Ecto neural progenitor cell (in vitro differentiated cells): ENCODE measurements at places on chromosomes 6 and 20.

DNA sequence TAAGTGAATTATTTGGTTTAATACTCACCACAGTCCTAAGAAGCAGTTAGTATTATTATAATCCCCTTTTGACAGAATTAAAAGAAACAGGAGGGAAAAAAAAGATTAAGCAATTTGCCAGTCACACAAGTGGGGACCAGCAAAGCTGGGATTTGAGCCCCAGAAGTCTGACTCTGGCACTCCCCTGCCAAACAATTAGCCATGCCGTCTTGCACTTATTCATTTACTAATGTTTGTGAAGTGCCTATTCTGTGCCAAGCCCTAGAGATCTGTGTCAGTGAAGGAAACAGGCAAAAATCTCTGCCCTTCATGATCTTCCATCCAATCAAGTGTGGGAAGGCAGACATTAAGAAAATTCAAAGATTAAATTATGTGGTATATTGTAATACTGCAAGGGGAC is 126.0 kb upstream of the TOP1 start:
- no peak for DNase-seq

DNA sequence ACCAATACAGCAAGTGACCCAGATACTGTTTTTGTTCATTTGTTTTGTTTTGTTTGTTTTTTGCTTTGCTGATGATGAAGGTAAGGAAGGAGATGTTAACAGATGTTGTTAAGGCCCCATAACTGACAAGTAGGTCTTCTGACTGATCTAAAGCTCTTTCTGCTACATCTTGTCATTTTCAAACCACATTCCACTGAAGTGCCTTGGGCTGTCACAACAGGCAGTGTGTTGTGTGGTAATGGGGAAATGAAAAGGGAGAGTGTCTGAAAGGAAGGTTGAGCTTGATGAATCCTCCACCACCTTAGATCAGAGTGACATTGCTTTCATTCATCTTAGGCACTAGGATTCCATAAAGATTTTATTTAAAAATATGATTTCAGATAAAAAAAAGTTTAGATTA is 479.4 kb upstream of the SYNCRIP start:
- DNase-seq = no peak

DNA sequence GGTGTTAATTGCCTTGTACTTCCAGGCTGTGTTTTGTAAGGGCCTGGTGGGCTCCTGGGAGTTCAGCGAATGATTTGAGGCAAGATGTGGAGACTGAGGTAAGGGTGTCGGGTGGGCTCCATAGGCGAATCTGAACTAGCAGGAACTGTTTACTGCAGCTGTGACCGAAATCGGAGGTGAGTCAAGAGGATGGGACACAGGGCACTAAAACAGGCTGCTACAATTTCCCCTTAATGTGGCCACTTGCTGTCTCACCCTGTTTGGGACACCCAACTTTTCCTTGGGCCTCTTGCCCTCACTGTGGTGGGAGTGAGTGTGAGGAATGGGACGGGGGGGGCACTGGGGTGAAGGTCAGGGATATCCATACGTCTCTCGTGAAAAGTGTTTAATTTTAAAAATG is 53.9 kb upstream of the MCUR1 start:
- DNase-seq = peak; percentile 17

- DNase-seq = no peak
Measured at GRCh38 chr6:162730502-162730901, 2.7 kb downstream of the PACRG start.

GRCh38 chr20:42432496-42433334 is 757.0 kb downstream of the PTPRT start:
- DNase-seq = no peak

GRCh38 chr20:43940518-43941225 is 26.0 kb downstream of the TOX2 start:
- DNase-seq = no peak

GRCh38 chr20:55415567-55416142 is 589.7 kb downstream of the CBLN4 start:
- DNase-seq = no peak

DNA sequence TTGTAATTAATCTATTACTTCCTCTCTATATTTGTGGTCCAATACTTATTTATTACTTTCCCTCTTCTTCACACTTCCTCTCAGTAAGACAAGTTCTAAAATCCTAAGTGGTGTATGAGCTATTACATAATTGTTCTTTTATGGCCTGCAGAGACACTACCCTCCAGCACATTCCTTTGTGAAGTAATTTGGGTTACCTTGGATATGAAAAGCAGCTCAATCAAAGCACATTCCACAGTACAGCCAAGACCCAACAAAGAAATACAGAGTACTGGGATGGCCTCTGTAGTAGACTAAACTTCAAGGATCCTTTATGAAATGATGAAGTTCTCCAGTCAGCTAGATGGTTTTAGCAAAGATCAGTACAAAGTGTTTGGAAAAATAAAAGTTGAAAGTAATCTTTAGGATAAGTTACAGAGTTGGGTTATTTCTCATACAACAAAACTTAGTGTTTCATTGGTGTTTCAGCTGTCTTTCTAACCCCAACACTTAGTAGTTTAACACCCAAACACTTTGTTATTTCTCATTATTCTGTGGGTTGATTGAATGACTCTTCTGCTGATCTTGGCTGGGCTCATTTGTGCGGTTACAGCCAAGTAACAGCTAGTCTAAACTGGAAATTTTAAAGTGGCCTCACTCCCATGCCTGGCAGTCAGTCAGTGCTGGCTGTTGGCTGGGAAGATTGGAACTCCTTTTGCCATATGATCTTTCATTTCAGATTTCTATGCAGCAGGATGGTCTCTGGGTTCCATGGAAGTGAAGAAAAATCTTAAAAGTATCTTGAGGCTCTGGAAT is 161.5 kb upstream of the POU3F2 start:
- DNase-seq = no peak

GRCh38 chr20:63553251-63553932 is 567 bp upstream of the FNDC11 start:
- DNase-seq = peak; percentile 98

- DNase-seq = no peak
Measured at GRCh38 chr6:37155394-37156312, 14.3 kb upstream of the PIM1 start.

DNA sequence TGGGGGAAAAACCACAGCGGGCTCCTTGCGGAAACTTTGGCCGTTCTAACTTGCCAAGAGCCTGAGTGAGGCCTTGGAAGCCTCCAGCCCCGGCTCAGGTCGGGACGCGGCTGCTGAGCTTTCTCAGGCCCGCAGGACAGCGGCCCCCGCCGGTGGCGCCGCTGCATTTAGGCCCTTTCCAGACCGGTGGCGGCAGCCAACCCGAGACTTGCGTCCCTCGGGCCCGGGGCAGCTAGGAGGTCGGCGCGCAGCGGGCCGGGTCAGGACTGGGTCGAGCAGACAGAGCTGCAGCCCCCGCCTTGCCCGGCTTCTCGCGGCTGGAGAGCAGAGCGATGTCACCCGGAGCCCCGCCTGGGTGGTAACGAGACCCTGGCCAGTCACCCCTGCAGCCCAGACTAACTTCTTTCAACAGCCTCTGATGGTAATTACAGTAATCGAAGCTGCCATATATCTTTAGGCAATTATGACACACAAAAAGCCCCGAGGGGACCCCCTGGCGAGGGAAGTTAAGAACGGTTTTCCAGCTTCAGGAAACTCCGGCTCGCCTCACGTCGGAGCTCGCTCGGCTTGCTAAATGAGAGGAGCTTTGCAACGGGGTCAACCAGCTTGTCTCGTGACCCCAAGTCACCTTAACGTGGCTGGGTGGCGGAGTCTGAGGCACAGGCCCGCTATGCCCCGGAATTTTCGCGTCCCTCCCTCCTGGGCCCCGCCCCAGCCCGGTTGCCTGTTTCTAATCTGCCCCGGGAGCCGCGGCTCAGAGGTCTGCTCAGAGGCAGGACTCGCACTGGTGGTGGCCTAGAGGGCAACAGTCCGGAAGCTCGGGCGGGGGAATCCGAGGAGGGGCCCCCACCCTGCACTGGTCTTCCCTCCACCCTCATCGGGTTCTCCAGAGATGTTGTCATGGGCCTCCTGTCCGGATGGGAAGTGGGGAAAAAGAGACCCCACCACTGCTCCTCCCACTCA is 3.0 kb downstream of the NR2E1 start:
- peak; percentile 83 for DNase-seq

DNA sequence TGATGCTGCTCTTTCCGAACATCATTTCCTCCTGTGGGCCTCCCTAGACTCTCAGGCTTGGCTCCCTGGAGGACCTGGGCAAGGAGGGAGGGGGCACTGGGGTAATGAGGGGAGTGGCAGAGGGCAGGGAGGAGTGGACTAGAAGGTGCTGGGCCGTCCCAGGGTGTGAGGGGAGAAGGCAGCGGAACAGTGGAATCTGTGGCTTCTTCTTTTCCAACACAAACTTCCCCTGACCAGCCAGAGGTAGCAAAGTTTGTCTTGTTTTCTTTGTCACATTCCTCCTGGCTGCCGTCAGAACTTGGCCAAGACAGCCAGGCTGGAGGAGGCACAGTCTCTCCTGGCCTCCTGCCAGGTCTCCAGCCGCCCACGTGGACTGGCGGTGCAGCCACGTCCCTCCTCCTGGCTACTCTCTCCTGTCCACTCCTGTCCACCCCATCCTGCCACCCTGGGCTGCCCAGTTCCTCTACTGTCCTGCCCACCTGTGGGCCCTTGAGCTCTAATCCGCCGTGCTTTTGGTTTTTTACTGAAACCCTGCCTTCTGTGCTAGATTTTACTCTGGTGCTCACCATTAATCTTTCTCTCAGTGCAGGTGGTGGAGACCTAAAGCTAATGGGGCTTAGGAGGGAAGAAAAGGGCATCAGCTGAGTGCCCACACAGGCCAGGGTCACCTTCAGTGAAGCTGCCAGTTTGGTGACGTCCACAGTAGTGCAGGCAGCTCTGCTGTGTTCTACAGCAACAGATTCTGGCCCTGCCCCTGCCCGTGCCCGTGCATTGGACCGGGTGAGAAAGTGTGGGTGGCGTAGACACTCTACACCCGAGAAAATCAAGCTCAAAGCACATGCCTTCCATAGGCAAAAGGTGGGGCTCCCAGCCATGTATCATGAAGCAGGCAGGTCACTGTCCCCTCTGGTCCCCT is 2.8 kb upstream of the CDSN start:
- DNase-seq = no peak

DNA sequence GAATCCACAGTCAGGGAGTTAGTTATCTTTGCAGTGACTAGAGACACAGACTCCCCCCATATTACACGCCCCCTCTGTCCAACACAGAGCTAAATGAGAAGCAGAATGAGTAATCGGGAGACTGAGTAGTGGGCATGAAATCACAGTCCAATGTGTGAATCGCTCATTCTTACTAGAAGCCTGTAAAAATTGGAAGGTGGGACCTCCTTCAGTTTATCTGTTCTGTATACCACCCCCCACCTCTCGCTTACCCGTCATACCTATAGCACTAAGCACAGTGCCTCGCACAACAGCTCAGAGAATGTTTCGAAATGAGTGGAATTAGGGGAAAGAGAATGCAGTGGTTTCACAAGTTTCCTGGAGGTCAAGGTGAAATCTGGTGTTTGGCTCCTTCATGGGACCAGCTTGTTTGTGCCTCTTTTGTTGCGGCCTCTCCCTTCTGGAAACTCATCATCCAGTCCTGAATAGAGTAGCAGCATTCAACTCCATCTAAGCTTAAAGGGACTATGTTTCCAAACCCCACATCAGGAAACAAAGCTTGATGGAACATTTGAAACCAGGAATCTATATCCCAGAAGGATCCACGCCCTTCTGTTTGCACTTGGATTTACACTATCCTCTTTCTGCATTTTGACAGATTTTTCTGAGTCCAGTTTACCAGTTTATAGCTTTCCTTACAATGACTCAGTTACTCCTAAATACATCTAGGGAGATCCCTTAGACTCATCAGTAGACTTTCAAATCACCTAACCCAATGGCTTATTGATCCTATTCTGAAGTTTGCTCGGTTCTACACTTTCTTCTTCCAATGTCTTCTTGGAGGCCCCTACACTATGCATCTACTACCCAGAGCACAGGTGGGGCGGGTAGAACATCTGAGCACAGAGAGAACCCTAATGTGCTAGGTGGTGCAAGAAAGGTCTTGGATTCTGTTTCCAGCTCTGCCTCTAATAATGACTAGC is 59.2 kb upstream of the PIM1 start:
- DNase-seq = no peak

DNA sequence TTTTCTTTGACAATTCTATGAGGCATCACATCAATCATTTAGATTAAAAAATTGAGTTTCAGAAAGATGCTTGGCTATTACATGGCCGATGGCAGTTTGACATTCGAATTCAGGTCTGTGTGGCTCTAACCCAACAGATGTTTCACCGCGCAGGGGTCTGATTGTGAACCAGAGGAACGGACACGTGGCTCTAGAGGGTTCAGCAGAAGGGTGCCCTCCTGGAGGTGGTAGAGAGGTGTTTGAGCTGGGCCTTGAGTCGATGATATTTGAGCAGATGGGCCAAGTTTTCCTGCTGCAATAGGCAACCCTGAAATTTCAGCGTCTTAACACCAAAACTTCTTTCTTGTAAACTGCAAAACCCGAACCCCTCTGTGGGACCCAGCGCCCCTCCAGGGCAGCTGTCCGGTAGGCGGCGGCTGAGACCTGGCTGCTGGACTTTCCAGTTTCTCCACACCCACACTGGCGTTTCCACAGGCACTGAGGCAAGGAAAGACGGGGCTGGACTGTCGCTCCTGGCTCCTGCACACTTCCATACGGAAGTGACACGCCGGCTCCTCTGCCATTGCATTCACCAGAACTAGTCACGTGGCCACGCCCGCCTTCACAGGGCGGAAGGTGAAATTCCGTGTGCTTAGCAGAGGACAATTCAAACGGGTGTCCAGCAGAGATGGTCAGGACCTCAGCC is 11.3 kb upstream of the AFDN start:
- DNase-seq = no peak
